Esophagus squamous epithelium (tissue), 5 donors: ENCODE measurements at places on chromosomes 16 and 17. TPM values are rescaled to one million over a fixed set of nuclear protein-coding genes. Genes with fewer than 3 reads are reported as not detected.

HBQ1 gene
- not detected for total RNA-seq

SRCIN1 gene
- total RNA-seq = 1.1 TPM

MPV17L gene
- 5.7 TPM for total RNA-seq

MRPL28 gene
- 68.2 TPM for total RNA-seq

RAB40B gene
- 6.5 TPM for total RNA-seq

SYCE1L gene
- 1.1 TPM for total RNA-seq

TEX14 gene
- 0.13 TPM for total RNA-seq

GRAPL gene
- not detected for total RNA-seq

NRN1L gene
- total RNA-seq = 0.57 TPM

EFNB3 gene
- total RNA-seq = 0.70 TPM

KLHL10 gene
- total RNA-seq = not detected

LYRM9 gene
- total RNA-seq = 9.2 TPM

NECAB2 gene
- not detected for total RNA-seq

NPIPA8 gene
- not detected for total RNA-seq

SLC12A3 gene
- total RNA-seq = not detected

ASIC2 gene
- 0.29 TPM for total RNA-seq

CCL4 gene
- total RNA-seq = 3.2 TPM

MED1 gene
- 18.9 TPM for total RNA-seq

PIRT gene
- total RNA-seq = not detected

KRTAP2-3 gene
- total RNA-seq = not detected

MLLT6 gene
- total RNA-seq = 30.6 TPM

LGALS9B gene
- total RNA-seq = 2.9 TPM

USP6 gene
- total RNA-seq = not detected

SNX20 gene
- total RNA-seq = 2.9 TPM

NHLRC4 gene
- 0.09 TPM for total RNA-seq

NPIPB9 gene
- total RNA-seq = not detected

COASY gene
- total RNA-seq = 49.2 TPM

TBC1D3I gene
- total RNA-seq = 0.57 TPM

PITPNM3 gene
- total RNA-seq = 23.4 TPM

CFAP97D1 gene
- total RNA-seq = 0.13 TPM

C1QTNF8 gene
- not detected for total RNA-seq

FOXO3B gene
- 1.4 TPM for total RNA-seq

CCDC78 gene
- 0.35 TPM for total RNA-seq

TNFRSF13B gene
- total RNA-seq = not detected

RUNDC1 gene
- 7.4 TPM for total RNA-seq

NUFIP2 gene
- 31.4 TPM for total RNA-seq

SLC25A19 gene
- total RNA-seq = 12.8 TPM

CHRNE gene
- total RNA-seq = not detected

MT4 gene
- total RNA-seq = not detected

SLC6A2 gene
- total RNA-seq = 0.18 TPM

KRT38 gene
- not detected for total RNA-seq

SLC13A2 gene
- total RNA-seq = not detected

HOXB5 gene
- not detected for total RNA-seq
